ENCODE measurements at places on chromosomes 6 and 20.
A peak's percentile ranks its signal among the peaks of the same experiment; 100 is the strongest.

DNA sequence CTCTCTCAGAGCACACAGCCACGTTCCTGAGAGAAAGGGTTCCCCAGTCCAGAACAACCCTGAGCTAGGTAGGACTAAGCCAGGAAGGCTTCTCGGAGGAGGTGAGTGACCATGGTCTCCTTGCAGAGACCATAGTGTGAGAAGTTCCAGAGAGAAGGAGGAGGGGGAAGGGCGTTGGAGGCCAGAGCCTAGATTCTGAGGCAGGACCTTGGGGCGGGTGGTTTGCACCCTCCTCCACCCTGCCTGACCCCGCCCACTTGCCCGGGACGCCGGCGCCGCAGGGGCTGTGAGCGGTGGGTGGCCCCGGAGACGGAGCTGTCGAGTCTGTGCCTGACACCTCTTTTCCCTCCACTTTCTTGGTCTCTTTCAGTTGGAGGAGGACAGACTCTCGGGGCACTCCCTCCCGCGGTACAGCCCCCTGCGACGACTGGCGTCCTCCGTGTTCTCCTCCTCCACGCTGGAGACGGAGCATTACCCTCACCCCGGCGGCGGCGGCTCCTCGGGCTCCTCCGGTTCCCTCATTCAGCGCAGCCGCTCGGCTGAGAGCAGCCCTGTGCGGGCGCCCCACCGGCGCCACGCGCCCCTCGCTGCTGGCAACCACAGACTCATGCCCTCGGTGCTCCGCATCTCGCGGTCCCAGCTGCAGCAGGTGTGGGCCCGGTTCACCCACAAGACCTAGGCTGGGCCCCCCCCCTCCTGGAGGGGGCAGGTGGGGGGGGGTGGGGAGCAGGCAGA is 26.2 kb downstream of the TTBK1 start:
- no peak for DNase-seq

DNA sequence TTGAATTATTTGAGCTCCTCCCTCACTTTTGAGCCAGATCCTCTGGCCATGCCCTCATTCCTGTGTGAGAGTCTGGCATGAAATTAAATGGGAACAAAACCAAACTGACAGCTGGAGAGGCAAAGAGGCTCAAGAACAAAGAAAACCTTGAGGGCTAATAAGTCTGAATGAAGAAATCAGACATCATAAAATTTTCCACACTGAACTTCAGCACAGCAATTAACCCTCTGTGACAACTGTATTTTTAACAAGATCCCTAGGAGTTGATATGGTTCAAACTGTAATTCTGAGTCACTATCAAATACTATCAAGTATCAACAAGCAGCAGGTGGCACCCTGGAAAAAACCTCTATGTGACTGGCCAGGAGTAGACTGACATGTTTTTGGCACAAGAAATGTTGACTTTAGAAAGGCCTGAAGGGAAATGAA is 109.4 kb upstream of the EMILIN3 start:
- DNase-seq: no peak

DNA sequence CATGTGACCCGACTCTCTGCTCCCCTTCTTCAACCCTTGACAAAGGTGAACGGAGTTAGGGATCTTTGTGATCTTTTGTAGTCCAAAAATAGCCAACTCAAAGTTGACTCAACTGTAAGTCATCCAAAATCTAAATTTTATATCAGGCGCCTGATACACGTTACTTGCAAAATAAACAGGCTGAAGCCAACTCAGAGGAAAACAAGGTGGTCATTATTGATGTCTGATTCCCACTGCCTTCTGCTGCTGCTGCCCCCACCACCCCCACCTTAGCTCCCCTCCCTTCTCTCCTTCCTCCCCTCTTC is 13.2 kb upstream of the RNF8 start:
- no peak for DNase-seq

GRCh38 chr6:134551245-134551960 is 233.5 kb upstream of the SGK1 start:
- no peak for DNase-seq

GRCh38 chr6:35262596-35262995 is 3.1 kb downstream of the ZNF76 start:
- DNase-seq: no peak

DNA sequence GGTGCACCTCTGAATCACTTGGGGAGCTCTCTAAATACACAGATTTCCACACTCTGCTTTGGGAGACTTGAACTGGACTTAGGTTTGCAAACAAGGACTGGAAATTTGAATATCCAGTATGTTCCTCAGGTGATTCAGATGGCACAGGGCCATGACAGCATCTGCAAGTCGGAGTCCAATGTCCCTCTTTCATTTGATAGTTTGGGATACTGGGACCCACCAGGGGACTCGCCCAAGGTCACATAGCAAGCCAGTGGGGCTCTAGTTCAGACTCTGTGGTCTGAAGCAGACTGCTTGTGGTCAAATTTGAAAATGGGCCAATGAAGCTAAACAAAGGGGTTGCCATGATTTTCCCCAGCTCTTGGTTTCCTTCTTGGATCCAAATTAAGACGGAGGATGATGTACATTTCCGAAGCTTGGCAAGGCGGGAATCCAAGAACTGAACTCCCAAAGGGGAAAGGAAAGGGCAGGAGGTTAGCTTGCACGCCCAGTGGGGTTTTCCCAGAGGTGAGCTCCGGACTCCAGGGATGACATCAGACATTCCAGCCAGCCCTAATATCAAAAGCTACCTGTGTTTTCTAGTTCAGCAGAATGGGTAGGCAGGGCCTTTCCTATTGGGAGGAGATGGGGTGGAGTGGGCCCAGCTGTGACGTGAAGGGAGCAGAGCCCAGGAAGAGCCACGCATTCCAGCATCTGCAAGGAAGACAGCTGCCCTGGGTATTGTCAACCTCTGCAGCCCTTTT is 3.4 kb upstream of the SYS1 start:
- DNase-seq: no peak

GRCh38 chr6:110399219-110400071 is 15.9 kb downstream of the DDO start:
- DNase-seq: no peak

DNA sequence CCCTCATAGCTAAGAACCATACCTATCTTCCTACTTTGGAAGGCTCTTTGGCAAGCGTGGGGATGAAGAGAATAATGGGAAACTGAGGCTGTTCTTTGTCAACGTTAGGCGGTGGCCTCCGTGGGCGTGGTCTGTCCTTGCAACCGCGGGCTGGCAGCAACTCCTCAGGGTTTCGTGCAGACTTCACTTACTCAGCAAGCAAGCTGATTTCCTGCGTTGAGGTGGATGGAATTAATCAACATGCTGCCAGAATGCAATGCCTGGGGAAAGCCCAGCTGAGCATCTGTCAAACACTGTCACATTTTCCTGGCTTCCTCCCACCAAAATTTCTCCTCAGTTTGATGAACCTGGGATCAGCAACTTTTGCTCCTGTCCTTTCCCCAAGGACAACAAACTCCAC is 9.2 kb upstream of the IL17F start:
- no peak for DNase-seq

GRCh38 chr6:165486183-165487137 is 176.6 kb downstream of the PDE10A start:
- no peak for DNase-seq

- no peak for DNase-seq
Observed at GRCh38 chr20:21184819-21185218, 58.9 kb downstream of the KIZ start.

DNA sequence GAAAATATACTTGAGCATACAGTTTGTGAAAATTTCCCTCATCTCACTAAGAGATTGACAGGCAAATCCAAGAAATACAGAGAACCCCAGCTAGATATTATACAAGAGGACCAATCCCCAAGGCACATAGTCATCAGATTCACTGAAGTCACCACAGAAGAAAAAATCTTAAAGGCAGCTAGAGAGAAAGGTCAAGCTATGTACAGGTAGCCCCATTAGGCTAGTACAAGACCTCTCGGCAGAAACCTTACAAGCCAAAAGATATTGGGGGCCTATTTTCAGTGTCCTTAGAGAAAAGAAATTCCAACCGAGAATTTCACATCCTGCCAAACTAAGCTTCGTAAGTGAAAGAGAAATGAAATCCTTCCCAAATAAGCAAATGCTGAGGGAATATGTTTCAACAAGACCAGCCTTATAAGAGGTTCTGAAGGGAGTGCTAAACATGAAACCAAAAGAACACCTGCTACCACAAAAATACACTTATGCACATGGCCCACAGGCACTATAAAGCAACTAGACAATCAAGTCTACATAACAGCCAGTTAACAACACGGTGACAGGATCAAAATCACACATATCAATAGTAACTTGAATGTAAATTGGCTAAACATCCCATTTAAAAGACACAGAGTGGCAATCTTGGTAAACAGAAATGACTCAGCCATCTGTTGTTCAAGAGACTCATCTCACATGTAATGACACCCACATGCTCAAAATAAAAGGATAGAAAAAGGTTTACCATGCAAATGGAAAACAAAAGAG is 96.3 kb downstream of the FHL5 start:
- DNase-seq: no peak

GRCh38 chr6:159505140-159505922 is 187.7 kb downstream of the SOD2 start:
- no peak for DNase-seq

DNA sequence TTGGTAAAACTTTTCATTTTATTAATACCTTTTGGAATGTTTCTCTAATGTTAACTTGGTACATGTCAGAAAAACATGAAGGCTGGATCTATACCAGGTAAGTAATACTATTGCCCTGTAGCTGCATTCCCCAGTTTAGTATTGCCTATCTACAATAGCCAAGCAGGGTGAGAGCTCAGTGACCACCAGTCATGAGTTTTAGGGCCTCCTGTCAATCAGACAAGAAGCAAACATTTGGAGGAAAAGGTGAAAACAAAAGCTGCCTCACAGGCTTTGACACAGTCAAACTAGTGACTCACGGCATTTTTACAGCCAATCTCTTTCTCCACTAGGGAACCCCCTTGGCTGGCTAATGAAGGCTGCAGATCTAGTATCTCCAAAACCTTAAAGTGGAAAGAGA is 9.5 kb upstream of the CDC5L start:
- DNase-seq: no peak

DNA sequence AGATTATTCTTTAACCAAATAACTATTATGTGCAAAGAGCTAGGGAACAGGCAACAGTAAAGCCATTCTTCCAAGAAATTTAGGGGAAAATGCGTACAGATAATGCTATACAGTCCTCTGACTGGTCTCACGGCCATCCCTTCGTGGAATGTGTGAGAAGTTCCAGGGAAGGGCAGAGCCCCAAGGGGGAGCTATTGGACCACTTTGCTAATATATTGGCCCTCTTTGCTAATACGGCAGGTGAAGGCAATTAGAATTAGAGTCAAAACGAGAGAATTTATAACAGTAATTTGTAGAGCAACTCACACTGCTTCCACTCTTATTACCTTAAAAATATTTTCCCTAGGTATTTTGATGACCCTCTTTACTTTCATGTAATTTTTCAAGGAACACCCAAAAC is 140.4 kb downstream of the IMPG1 start:
- no peak for DNase-seq

GRCh38 chr6:47832386-47833100 is 50.7 kb downstream of the OPN5 start:
- no peak for DNase-seq

DNA sequence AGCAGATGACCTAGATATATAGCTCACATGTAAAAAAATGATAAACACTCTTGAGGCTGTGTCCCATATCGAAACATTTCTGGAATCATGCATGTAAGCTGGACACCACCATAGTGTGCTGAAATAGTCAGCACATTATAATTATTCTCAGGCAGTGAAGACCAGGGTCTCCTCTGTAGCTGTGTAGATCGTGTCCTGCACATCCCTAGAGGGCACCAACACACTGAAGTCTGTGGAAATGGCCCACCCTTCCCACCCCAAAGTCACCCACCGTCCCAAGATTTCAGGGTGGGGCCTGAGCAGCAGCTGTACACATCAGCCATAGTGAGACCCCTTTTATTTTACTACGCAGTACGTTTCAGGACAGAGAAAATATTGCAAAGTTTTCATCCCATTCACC is 21.0 kb upstream of the TMEM30A start:
- no peak for DNase-seq

GRCh38 chr6:39303425-39304153 is 10.6 kb downstream of the KCNK17 start:
- DNase-seq: no peak

DNA sequence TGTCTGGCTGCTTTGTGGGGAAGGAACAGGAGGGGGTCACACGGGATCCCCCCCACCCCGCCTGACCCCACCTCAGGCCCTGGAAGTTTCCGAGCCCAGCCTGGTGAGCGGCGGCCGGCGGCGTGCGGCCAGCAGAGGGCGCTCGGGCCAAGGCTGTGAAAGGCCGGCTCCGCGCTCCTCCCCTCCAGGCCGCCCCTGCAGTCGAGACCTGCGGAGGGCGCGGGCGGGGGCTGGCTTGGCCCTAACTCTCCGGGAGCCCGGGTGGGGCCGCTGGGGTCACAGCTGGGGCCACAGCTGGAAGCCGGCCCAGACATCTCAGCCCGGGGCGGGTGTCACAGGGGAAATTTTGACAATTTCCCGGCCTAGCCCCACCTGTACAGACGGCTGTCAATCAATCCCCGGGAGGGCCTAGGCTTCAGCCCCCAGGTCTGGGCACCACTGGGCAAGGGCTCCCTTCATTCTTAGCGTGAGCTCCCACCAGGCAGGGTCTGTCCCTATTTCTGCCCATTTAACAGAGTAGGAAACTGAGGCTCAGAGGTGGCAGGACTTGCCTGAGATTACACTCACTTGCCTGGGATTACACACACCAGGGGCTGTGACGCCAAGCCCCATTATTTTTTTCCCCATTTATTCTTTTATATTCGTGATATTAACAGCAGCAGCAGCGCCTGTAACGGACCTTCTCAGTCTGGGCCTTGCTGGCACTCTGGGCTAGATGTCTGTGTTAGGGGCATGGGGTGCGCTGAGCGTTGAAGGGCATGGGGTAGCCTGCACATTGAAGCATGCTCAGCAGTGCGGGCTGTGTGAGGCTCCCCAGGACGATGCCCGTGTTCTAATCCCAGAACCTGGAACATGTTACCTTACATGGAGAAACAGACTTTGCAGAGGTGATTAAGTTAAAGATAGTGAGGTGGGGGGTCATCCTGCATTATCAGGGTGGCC is 23.0 kb downstream of the ZBP1 start:
- DNase-seq: peak; percentile 59

DNA sequence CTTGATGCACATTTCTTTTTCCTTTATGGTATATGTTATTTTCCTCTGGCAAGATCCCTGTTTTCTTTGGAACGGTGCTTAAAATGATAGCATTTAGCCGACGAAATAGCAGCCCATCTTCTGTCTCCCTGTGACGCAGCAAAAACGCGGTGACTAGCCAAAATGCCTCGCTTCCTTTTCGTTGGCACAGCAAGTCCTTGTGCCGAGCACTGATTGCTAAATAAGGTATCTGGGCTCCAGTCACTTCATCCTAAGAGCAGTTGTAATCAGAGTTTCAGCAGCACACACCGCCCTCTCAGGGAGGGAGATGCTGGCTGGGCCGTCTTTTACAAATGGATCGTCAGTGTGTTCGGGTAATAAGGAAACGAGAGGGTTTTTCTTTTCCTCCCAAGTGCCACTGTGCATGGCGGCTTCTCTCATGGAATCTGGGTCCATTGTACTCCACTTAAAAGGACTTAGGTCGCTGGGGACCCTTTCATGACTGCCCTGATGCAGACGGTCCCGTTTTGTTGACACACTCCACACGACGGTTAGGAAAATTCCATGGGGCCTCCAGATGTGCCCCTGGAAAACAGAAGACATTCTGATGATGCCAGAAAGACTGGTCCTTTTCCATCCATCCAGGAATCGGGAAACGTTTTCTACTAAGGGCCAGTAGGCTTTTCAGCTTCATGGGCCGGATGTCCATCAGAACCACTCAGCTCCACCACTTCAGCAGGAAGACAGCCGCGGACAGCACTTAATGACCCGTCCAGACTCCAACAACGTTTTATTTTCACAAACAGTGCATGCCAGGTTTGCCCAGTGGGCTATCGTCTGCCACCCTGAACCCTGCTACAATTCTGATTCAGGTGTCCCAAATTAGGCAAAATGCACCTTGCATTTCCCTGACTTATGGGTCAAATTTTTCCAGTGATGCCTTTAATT is 185.5 kb downstream of the CDH4 start:
- DNase-seq: no peak

All from stimulated activated CD4-positive, alpha-beta T cell treated with anti-CD3 and anti-CD28 coated beads, Interleukin-1b, Interleukin-23, amount 100 ng/mL, for 24 hours (primary cell).